HAP-1 (cell line): ENCODE measurements at places on chromosomes 5 and 9.

GRCh38 chr5:7500256-7500655 lies 104.3 kb downstream of the ADCY2 start:
- no peak for DNase-seq

GRCh38 chr5:31632460-31632859 lies 6.5 kb upstream of the PDZD2 start:
- DNase-seq = no peak

DNA sequence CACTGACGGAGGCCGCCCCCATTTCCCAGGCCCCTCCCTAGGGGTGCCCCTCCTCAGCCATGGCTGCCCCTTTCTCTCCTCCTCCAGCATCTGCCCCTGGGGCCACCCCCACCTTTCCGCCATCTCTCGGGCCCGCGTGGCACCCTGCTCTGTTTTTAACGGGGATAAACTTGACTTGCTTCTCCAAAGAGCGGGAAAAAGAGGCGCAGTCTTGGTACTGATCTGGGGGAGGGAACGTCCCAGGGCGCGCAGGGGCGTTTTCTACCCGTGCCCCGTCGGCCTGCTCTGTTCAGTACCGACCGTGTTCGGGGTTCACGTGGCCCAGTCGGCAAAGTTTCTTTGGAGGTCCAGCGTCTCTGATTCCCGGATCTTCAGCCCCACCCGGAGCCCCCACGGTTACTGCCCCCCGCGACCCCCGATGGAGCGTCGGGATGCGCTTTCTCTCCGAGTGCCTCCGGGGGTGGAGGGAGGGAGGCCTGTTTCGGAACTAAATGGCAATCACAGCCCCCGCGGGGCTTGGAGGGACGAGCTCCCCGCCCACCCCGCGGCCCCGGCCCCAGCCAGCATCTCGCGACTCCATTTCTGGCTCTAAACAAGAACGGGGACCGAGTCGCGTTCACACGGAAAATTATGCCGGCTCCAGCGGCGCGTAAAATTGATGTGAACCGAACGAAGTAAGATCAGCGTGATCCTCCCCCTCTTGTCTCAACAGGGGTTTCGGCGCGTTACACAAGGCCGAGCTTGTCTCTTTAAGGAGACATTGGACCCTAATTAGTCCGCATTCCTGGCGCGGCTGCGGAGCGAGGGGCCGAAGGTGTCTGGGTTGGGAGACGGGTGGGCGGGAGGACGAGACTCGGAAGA lies 1.1 kb upstream of the TLE4 start:
- DNase-seq = peak; percentile 25

GRCh38 chr5:1345876-1346626 lies 1.2 kb upstream of the CLPTM1L start:
- peak; percentile 6 for DNase-seq

DNA sequence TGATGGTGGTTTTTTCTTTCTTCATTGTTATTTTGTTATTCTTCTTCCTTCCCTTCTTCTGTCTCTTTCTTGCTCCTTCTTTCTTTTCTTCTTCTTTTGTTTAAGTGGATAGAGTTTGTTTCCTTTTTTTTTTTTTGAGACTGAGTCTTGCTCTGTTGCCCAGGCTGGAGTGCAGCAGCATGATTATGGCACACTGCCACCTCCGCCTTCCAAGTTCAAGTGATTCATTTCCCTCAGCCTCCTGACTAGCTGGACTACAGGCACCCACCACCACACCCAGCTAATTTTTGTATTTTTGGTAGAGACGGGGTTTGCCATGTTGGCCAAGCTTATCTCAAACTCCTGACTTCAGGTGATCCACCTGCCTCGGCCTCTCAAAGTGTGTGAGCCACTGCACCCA lies 40.3 kb downstream of the JAK2 start:
- no peak for DNase-seq

DNA sequence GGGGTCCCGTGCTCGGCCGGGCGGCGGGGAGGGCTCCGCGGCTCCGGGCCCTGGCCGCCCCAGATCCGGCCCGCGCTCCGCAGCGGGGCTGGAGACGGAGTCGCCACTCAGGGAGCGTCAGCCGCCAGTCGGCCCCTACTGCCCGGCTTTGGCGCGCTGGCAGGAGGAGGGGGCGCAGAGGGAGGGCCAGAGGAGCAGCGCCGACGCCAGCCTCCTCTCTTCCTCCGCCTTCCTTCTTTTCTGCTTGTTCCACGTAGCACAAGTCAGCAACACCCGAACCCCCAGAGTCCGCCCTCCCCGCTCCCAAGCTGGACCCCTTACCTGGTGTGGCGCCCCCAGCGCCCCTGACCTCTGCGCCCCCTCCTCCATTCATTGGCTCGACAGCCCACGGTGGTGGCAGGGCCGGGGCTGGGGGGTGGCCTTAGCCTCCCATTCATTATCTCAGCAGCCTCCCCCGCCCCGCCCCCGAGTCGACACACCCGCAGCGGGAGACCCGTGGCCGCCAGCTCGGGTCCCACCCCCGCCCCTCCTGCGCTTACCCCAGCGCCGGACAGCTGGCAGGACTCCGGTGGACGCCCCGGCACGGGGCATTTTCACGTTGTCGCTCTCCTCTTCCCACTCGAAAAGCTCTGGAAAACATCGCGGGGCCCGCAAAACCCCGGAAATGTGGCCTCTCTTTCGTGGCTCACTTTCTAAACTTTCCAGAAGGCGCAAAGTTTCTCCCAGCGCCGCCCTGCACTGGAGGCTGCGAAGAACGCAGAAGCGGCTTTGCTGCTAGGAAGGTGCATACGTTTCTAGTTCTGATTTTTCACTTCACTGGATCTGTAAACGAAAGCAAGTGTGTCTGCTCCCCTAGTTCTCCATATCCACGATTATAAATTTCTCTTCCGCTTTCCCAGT lies at the start of gene LPAR1:
LPAR1 (minus strand) TSS at position 140 of the 900 bp plus-strand sequence. CDS start 66,353 bp downstream, outside the sequence.
- no peak for DNase-seq

DNA sequence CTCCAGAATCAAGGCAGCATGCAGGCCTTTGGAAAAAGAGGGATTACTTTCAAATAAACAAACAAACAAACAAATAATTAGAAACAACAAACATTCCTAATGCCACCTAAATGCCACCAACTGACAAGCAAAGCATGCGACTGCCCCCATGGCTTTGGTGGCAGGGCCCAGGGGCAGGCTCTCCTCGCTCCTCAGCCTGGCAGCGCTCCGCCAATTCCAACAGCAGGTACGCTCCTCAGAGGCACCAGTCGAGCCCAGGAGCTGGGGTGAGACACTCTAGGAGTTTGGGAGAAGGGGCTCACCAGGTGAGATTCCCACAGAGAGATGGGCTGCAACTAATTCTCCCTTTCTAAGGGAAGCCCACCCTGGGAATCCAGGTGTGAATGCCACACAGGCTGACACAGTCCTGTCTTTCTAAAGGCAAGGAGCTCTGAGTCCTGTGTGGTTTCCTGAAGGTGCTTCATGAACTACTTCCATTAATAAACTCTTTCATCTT lies 27.8 kb downstream of the CSF2 start:
- no peak for DNase-seq

- DNase-seq = no peak
Observed at GRCh38 chr5:172493906-172494305, 39.6 kb upstream of the SH3PXD2B start.

- DNase-seq = no peak
Observed at GRCh38 chr5:180116077-180116999, 44.8 kb upstream of the RNF130 start.

- DNase-seq = peak; percentile 35
Observed at GRCh38 chr9:8895861-8896224, 1096.3 kb upstream of the DMAC1 start.

DNA sequence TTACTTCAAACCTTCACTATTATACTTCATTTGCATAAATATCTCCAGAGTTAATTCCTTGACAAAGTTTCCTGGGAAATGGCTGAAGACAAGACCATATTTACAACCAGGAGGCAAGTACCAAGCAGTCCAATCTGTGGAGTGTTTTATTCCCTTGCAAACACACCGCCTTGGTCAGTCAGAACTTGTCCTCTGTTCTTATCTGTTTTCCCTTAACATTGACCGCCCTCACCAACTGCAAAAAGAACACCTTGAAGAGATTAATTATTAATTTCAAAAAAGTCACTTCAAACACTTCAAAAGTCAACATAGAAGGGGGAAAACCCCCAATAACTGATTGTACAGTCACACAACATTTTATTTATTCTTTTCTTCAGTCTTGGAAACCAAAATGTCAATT lies 269.0 kb upstream of the RGMB start:
- no peak for DNase-seq

DNA sequence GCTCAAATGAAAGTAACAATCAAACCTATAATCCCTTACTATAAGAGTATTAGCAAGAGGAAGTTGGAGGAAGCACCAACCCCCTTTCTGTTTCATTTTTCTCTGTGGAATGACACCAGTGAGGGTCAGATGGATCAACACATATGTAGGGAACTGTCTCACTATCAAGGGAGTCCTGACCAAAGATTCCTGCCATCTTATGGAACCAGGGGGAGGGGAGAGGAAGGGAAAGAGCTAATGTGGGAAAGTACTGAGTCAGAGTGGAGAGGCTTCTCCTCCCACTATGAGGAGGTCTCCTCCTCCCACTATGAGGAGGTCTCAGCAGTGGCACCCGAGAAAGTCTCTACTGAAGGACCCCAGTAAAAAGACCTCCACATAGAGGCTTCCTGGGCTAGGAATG lies 73.3 kb upstream of the PCSK1 start:
- DNase-seq = no peak

DNA sequence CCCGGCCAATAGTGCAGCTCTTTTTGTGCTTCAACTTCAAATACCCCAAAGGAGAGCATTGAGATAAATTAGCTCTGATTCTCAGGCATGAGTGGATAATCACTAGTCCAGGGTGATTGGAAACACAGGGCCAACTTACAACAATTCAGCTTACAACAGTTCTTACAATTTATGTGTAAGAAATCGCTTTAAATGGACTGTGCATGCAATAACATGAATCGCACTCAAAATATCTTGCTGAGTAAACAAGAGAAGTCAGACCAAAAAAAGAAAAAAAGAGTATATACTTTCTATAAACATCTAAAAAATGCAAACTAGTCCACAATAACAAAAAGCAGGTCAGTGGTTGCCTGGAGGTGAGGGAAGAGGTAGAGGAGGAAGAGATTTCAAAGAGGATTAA lies 150.6 kb upstream of the EDIL3 start:
- no peak for DNase-seq

DNA sequence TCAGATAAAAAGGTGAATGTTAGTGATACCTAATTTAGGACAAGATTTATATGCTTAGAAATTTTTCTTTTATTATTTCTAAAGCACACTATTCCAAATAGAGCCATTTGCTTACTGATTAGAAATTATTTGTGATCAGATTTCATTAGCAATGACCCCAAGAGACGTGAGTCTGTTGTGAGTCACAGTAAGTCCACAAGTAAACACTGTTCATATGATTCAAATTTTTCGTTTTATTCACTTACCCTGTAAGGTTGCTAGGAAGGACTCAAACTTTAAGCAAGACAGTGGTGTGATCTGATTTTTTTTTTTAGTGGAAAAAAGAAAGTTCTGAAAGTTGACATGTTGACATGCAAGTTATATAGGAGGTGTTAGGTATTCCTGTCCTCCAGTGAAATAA lies 1.2 kb downstream of the CARD6 start:
- no peak for DNase-seq

DNA sequence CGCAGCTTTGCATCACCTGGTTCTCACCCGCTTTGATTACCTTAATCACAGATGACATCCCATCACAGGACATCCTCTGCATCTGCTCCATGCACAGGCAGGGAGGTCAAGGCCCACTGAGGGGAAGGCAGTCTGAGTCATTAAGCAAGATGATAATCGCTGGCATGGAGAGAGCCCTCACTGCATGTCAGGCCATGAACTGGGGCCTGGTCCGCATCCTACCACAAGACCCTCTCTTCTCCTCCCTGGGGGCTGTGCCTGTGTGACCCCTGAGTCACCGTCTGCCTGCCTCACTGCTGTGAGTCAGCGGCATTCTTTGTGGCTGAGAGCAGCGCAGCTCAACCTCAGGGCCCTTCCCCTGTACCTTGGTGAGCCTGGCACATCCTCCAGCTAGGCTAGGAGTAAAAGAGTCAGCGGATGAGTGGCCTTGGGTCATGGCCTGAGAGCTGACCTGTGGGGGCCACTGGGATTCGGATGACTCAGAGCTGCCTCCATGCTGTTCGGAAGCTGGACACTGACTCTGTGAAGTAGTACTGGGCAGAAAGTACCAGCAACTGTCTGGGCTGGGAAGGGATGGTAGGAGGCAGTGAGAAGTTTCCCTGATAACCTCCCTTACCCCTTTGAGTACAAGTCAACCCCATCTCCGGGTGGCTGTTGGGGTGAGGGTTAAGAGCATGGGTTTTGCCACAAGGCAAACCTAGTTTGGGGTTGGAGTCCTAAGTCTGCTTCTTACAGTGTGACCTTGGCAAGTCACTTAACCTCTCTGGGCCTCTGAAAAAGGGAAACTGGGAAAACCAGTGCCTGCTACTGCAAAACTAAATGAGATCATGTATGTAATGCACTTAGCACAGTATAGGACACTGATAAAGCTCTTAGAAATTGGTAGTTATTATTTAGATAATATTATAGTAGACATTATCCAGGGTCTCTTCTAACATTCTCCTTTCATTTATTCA lies 14.6 kb upstream of the ARSI start:
- DNase-seq = no peak

DNA sequence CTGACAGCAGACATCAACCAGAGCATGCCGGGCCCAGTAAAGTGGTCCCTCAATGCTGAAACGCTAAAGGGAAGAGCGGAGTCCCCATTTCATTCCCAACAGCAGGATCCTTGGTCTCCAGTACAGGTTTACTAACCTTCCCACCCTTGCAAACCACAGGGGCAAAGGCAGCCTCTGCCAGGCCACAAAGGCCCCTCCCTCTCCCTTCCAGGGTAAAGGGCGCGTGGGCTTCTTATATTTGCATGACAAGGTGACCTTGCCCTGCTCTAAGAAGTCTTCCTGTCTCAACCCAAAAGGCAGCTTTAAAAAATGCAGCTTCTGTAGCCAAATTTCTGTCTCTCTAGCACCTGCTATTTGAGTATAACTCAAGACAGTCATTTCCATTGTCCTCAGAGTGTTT lies 131.5 kb upstream of the PTCH1 start:
- no peak for DNase-seq

GRCh38 chr9:73089304-73089985 lies 62.2 kb upstream of the ANXA1 start:
- DNase-seq = no peak

DNA sequence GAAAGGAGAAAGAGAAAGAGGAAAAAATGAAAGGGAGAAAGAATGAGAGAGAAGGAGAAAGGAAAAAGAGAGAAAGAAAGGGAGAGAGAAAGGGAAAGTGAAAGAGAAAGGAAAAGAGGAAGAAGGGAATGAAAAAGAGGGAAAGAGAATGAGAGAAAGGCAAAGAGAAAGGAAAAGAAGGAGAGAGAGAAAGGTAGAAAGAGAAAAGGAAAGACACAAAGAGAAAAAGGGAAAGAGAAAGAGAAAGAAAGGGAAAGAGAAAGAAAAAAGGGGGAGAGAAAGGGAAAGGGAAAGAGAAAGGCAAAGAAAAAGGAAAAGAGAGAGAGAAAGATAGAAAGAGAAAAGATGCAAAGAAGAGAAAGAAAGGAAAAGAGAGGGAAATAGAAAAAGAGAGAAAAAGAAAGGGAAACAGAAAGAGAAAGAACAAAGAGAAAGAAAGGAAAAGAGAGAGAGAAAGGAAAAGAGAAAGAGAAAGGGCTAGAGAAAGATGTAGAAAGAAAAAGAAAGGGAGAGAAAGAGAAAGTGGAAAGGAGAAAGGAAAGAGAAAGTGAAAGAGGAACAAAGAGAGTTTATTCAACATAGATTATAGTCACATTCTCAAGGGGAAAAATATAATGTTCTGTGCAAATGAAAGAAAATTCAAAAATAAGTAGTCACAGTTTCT lies 165.2 kb downstream of the TMEM38B start:
- no peak for DNase-seq
